ENCODE measurements at places on chromosomes 4 and X.

GRCh38 chrX:45479196-45479834 lies 278.6 kb upstream of the DIPK2B start:
- no peak for DNase-seq

DNA sequence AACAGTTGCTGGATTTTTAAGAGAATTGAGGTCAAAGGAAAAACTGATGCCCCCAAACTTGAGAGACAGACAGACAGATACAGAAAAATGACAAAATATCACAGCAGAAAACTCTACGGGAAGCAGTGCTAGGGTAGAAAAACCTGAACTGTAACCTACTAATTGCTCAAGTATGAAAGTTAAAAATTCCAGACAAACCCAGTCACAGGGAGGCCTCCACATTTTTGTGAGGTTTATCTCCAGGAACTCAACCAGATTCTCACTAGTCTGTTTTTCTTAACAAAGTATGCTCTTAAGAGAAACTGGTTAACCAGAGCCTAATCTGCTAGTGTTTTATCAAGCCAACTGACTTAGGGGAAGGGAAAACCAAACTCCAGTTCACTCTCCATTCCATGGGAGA lies 19.9 kb upstream of the PPP3CA start:
- no peak for DNase-seq

GRCh38 chr4:21012851-21013331 lies 312.6 kb downstream of the PACRGL start:
- DNase-seq = no peak

DNA sequence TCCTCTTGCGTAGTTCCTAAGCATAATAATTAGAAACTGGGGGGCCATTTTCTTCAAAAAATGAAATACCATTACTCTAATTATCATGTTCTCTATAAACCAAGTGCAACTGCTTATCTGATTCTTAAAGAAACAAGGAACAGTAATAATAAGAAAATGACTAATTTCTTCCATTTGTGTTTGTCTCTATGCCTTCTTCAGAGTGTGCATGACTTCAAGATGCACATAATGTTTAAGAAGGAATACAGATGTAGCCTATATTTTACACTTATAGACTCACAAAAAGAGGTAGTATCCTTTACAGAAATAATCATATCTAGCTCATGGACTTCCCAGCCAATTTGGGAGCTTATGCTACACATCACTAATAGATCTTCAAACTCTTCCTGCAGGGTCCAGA lies 131.7 kb downstream of the CHRNA9 start:
- no peak for DNase-seq

- no peak for DNase-seq
Measured at GRCh38 chr4:15963576-15963975, 601 bp upstream of the FGFBP2 start.

- DNase-seq = no peak
Measured at GRCh38 chr4:81685104-81685503, 213.4 kb upstream of the RASGEF1B start.

- DNase-seq = no peak
Measured at GRCh38 chrX:64202808-64203325, 2.6 kb downstream of the AMER1 start.

GRCh38 chr4:30716158-30716557 lies 4.0 kb upstream of the PCDH7 start:
- no peak for DNase-seq

DNA sequence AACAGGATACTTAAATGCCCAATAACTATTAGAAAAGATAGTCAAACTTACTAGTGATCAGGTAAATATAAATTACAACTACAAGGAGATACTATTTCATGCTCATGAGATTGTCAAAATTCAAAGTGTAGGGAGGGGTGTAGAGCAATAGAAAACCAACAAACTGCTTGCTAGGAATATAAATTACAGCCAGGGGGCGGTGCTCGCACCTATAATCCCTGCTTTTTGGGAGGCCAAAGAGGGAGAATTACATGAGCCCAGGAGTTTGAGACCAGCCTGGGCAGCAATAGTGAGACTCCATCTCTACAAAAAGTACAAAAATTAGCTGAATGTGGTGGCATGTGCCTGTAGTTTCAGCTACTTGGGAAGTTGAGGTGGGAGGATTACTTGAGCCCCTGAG lies 556.5 kb upstream of the NR3C2 start:
- DNase-seq = no peak

- DNase-seq = no peak
Measured at GRCh38 chrX:30741545-30741944, 88.3 kb downstream of the GK start.

DNA sequence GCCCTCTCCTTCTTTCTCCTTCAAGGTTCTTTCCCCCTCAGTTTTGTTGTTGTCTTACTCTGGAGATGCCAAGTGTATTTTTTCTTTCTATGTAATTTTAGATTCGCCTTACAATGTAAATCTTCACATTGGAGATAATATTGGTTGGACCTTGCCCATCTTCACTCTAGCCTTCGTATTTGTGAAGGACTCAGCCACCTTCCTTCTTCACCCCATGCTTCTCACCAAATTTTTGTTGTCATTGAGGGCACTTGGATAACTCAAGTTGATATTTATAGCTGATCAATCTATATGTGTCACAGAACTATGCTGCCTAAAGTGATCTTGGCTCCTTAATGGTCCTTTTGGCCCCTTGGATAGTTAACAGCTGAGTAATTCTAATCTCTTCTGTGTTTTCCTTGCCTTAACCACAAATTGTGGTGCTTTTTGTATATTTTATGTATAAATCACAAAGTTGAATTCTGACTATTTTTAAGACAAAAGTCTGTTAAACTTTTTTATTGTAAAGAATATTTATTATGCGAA lies 6.5 kb downstream of the SPRY1 start:
- no peak for DNase-seq

- DNase-seq = no peak
Measured at GRCh38 chr4:160652790-160653189, 1511.0 kb downstream of the FSTL5 start.

DNA sequence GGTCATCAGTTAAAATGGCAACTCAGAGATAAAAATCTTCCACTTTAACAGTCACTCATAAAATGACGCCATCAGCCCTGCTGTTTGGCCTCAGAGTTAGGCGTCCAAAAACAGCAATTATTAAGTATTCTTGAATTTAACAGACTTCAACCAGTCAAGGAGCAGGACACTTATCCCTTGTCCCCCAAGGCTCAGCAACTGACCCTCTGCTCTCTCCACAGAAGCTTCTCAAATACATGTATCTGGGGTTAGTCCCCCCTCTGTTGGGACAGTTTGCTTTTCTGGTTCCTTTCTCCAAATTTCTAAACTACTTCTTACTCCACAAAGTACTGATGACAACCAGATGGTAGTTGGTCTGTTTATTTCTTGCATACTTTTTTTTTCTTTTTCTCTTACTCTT lies 54.4 kb downstream of the SOD3 start:
- DNase-seq = no peak

GRCh38 chr4:67886281-67886680 lies 2.5 kb upstream of the TMPRSS11D start:
- no peak for DNase-seq

DNA sequence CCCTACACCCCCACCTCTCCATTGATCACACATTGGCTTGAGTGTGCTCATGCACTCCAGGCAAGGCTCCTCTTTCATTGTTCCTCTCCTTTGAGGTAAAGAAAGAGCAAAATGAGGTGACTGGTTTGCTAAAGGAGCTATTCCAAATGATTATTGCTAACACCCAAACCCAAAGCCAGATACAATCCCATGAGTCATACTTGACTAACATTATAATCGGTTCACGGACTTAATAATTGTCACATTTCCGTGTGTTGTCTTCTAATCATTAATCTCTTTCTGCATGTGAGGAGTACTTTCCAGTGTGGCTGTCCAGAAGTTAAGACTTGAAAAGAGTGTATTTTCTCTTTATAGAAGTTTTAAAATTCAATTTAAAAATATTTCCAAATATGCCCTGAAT lies 174.3 kb upstream of the SFRP2 start:
- DNase-seq = no peak

GRCh38 chr4:124527364-124527763 lies 185.2 kb downstream of the ANKRD50 start:
- DNase-seq = no peak

- no peak for DNase-seq
Measured at GRCh38 chr4:163440040-163440439, 33.5 kb downstream of the TKTL2 start.

GRCh38 chr4:128812442-128813235 lies 3.1 kb downstream of the JADE1 start:
- DNase-seq = no peak

GRCh38 chr4:120445186-120445585 lies 378.5 kb upstream of the MAD2L1 start:
- no peak for DNase-seq
